ENCODE measurements at places on chromosomes 16 and 17.

DNA sequence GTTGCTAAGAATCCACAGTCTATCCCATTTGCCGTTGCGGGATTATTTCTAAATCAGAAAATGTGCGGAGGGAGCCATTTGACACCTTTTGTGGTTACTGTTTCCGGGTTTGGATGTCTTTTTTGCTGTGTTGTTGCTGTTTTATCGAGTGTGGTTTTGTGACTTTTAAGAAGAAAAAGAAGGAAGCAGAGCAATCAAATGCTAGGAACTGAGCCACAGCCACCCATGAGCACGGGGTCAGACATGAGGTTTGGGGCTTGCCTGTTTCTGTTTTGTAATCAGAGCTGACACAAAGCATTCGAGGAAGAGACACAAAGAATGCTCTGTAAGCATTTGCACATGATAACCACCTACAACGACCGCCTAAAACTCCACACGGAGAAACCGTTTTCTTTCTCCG, 53.1 kb upstream of the CHMP6 start:
- peak; percentile 46 for DNase-seq

GRCh38 chr16:27618606-27619327, 68.8 kb downstream of the KATNIP start:
- no peak for DNase-seq

GRCh38 chr16:85929259-85929721, 30.3 kb downstream of the IRF8 start:
- DNase-seq = no peak

GRCh38 chr16:89443727-89444084, 46.7 kb downstream of the ANKRD11 start:
- DNase-seq = no peak

DNA sequence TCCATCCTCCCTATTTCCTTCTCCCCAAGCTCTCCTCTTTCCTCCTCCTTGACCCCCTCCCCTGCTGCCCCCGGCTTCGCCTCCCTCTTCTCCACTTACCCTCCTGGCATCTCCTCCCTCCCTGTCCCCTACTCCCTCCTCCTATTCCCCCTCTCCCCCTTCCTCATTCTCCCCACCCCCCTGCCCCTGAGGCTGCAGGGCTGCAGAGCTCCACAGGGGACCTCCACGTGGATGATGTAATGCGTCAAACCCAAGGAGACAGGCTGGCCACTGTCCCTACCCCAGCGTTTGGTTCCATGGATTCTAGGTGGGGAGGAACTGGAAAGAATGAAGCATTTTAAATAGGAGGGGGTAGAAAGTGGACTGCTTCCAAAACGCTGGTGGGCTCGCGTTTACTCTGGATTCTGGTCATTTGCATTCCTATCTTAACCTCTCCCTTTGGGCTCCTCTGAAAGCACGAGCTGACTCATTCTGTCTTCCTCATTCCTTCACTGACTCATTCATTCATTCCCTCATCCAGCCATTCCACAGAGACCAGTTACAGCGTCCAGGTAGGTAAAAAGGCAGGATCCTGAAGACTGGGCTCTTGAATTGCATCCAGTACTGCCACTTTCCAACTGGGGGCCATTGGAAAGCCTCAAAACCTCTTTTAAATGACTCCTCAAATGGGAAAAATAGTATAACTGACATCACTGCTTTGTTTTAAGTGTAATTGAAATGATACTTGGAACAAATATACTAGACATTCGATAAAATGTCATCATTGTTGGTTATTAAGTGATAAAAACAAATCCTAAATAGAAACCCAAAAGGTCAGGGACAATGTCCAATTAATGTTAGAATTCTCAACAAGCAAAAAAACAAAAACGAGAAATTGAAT, 943 bp upstream of the COTL1 start:
- no peak for DNase-seq
